OCI-M1 (cell line): ENCODE measurements at places on chromosomes 4 and X.

DNA sequence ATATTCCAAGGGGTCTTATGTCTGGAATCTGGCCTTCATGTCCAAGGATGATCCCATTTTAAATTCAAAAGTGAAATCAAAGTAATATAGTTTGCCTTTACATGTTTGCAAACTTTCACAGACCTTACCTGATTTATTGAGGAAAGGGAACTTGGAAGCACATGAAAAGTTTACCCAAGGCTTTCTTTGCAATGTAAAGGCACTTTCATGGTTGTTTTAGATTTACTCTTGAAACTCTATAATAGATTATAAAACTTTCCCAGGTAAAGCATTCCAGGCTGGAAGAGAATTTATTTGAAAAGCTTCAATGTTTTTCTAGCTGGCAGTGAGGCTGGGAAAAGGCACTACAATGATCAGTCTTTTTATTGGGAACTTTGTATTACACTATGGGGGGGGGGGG, 842.8 kb upstream of the DIAPH2 start:
- DNase-seq, result no peak

- DNase-seq, result no peak
Measured at GRCh38 chrX:17372052-17372451, 2.9 kb upstream of the NHS start.

GRCh38 chr4:21830272-21830671, 118.3 kb downstream of the KCNIP4 start:
- no peak for DNase-seq

- DNase-seq, result no peak
Measured at GRCh38 chr4:36747277-36748129, 466.1 kb downstream of the DTHD1 start.

GRCh38 chrX:48003367-48003757, 427 bp downstream of the ZNF182 start:
- no peak for DNase-seq

- DNase-seq, result no peak
Measured at GRCh38 chr4:101439926-101440325, 92.6 kb upstream of the PPP3CA start.

DNA sequence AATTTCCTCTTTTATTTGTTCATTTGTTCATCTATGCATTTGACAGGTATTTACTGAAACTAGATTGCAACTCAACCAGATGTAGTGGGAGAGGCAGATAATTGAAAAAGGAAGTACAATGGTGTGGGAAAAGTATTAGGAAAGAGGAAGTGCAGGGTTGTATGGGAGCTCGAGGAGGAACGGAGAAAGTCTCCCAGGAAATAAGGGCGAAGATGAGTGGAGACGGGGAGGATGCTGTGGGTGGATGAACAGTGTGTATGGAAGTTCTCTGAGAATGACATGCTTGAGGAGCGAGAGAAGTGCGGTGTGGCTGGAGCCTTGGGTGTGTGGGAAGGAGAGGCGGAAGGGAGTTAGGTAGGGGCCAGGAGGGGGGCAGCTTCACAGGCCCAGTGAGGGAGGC, 87.5 kb upstream of the DHX15 start:
- no peak for DNase-seq

GRCh38 chr4:86100539-86101215, 259.2 kb downstream of the MAPK10 start:
- DNase-seq, result no peak

DNA sequence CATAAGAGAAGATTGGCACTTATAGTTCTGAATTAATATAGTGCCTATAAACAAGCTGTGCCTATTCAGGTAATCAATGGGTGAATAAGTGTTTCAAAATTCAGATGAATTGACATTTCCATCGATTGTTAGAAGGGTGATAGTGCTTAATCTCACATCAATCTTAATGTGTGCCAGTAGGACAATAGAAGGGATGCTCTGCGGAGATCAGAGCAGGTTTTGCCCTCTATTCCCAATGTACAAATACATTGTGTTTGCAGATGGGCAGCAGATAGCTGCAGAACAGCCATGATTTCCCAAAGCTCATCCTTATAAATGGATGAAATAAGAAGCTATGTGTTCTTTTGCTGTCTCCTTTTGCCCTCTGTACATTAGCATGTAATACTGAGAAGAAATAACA, 7.2 kb downstream of the MAB21L2 start:
- DNase-seq, result no peak
